ENCODE measurements at places on chromosomes 16 and 17.

DNA sequence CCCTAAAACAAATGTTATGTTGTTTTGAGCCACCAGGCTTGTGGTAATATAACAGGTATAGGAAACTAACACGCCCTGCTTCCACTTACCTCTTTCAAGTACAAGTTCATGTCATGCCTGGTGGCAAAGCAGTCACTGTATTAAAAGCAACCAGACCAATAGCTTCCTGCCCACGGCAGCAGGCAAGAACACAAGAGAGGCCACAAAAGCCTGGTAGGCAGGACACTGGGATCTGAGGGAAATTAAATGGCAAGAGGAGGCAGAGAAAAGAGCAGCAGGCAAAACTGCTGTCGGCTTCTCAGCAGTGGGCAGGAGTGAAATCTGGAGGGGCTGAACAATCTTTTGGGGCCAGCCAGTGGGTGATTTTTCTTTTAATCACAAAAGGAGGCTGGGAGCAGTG lies 2.2 kb downstream of the CYTH1 start:
- DNase-seq = no peak

- no peak for DNase-seq
Observed at GRCh38 chr16:62712566-62712965, 676.3 kb upstream of the CDH8 start.

GRCh38 chr17:82655038-82655479 lies 6.8 kb upstream of the WDR45B start:
- no peak for DNase-seq

GRCh38 chr17:34653511-34653910 lies 74.1 kb downstream of the TMEM132E start:
- no peak for DNase-seq

- no peak for DNase-seq
Observed at GRCh38 chr16:77834635-77835540, 46.5 kb downstream of the VAT1L start.
